Suppressor macrophage treated with lipopolysaccharide for 1 hour (primary cell): ENCODE measurements at places on chromosomes 16 and 17.

DNA sequence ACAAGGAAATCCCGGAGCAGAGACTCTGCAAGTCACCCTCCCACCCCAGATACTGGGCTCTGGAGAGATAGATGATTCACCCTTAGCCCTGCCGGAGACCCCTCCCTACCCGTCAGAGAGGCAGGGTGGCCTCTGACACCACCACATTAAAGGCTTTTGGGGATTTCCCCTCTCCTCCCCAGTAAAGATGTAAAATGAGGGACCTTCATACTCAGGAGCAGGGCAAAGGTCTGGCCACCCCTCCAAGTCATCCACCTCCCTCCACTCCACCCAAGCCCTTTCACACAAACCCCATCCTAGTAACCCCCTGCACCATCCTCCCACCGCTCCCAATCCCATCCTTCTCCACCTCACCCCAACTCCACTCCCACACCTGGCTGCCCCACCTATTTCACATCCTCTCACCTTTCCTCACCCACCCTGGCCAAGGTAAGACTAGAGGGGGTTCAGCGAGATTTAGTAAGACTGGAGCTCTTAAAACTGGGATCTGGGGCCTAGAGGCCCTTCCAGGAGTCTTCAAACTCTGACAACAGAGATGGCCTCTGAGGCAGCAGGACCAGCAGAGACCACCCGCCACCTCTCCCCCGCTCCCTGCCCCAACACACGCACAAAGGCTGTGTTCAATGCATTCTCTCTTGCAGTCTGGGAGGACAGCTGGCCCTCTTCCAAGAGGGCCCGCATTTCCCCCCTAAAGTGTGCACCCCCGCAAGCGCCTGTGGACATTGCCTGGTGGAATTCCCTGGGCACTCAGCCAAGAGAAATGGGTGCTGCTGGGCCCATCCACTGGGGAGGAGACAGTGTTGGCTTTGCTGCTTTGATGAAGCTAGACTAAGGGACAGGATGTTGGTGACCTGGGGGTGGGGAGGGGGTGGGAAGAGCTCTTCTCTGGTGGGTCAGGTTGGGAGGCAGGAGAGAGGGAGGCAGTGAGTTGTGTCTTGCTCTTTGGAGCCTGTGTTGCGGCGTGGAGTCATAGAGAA lies 1.1 kb downstream of the ABAT start:
- DNase-seq = peak; percentile 15

- no peak for DNase-seq
Measured at GRCh38 chr16:11792410-11793241, 4.4 kb downstream of the ZC3H7A start.

GRCh38 chr16:50599494-50599893 lies 51.3 kb downstream of the NKD1 start:
- DNase-seq = no peak

DNA sequence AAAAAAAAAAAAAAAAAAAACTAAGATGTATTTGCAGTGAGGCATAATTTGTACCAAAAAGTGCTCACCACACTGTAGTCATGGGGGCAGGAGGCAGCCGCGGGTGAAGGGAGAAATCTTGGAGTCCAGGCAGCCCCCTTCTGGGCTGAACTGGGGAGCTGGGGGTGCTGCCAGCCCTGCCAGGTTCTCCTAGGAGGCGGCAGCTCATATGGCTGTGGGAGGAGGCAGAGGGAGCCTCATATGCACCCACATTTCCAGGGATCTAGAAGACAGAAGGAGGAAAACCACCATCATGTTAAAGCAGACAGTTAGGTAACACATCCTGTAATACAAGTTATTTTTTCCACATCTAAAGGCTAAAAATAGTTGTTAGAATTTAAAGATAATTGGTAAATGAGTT lies 16.3 kb downstream of the MAPT start:
- no peak for DNase-seq

- DNase-seq = no peak
Measured at GRCh38 chr17:53924530-53925455, 102.1 kb downstream of the KIF2B start.

- no peak for DNase-seq
Measured at GRCh38 chr17:79834565-79835469, 4.4 kb downstream of the CBX4 start.

DNA sequence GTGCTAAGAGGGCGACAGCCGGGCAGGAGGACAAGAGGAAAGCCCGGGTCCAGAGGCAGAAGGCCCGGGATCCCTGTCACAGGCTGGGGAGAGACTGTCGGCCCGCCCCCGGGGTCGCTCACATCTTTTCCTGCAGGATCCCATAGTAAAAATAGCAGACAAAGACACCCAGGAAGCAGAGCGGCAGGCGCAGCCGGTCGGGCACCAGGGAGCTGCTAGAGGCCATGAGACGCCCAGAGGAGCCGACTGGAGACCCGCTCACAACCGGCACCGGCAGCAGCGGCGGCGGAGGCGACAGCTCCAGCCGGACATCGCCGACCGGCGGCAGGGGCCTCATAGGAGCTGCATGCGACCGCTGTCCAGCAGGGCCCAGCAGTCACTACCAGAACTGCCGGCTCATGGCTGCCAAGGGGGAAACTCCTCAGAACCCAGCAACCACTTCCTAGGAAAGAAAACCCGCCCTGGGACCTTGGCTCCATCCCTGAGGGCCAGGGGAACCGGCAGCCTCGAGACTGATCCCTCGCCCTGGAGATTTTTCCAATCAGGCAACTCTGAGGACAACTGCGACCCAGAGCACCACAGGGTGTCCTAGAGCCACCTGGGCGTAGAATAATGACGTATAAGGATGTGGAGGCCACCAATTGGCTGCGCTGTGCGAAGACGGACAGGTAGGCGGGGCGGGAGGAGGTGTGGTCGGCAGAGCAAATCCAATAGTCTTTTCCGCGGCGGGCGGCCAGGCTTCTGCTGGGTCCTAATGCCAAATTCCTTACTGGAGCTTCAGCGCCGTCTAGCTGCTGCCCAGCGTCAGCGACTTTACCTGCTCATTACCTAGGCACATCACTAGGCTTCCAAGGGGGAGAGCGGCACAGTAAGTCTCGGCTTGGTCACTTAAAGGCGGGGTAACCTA lies at the start of gene SLC35B1:
Gene SLC35B1 (minus strand): TSS at position 357 of the 907 bp plus-strand sequence. CDS start 131 bp downstream, at position 226.
- DNase-seq = peak; percentile 99

- no peak for DNase-seq
Measured at GRCh38 chr16:80463326-80463725, 77.5 kb upstream of the DYNLRB2 start.

DNA sequence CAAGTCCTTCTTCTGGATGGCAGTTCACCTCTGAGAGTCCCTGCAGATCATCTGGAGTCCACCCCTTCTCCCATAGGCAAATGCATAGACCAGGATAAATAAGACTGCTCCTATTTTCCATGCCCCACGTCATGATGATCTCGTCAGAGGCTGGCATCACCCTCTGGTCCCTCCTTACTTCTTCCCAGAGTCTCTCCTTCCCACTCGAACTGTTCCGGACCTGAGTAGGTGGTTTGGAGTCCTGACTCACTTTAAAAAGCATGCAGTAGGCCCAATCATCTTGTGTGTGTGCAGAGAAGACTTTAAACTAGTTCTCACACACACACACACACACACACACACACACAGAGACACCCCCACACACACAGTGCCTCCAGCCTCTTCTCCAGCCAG lies 72.0 kb downstream of the SOX9 start:
- DNase-seq = no peak
